Ascending aorta (tissue), 2 donors: ENCODE measurements at places on chromosomes 13 and 19. TPM values are rescaled to one million over a fixed set of nuclear protein-coding genes. Genes with fewer than 3 reads are reported as not detected.

TEKTIP1 gene
- total RNA-seq, result not detected

GJB6 gene
- total RNA-seq, result not detected

DENND1C gene
- 24.4 TPM for total RNA-seq

THSD8 gene
- not detected for total RNA-seq
